Stimulated activated CD4-positive, alpha-beta T cell treated with anti-CD3 and anti-CD28 coated beads, Interleukin-15, amount 100 ng/mL, for 1 hour (primary cell): ENCODE measurements at places on chromosomes 13 and 19.

DNA sequence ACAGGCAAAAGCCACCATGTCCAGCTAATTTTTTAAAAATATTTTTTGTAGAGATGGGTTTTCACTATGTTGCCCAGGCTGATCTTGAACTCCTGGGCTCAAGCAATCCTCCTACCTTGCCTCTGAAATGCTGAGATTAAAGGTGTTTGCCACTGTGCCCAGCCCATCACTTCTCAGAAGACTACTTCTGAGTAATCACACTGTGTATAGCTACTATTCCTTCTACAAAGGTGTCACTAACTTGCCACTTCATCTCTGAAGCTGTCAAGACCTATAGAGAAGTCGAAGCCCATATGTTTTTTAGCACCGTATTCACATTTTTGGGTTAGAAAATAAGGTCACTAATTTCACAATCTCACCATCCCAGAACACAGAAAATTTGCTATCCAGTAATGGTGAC lies 36.0 kb upstream of the FNDC3A start:
- no peak for DNase-seq

DNA sequence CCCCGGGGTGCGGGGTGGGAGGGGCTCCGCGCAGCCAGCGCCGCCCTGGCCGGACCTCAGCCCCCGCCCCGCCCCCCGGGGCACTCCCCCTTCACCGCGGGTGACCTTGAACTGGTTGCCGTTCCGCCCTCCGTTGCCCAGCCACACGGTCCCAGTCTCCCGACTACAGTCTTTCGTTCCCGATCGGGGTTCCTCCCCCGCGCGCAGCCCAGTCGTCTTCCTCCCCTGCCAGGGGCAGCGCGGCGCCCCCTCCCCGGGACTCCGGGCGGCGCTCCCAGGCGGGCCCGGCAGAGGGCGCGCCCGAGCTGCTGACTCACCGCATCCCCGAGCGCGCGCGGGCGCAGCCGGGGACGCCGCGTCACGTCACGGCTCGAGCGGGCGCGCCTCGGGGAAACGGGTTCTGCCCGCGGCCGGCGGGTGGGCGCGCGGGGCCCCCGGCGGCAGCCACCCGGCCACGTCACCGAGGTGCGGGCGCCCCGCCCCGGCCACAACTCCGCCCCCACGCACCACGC lies 459 bp downstream of the MIDN start:
- peak; percentile 78 for DNase-seq

DNA sequence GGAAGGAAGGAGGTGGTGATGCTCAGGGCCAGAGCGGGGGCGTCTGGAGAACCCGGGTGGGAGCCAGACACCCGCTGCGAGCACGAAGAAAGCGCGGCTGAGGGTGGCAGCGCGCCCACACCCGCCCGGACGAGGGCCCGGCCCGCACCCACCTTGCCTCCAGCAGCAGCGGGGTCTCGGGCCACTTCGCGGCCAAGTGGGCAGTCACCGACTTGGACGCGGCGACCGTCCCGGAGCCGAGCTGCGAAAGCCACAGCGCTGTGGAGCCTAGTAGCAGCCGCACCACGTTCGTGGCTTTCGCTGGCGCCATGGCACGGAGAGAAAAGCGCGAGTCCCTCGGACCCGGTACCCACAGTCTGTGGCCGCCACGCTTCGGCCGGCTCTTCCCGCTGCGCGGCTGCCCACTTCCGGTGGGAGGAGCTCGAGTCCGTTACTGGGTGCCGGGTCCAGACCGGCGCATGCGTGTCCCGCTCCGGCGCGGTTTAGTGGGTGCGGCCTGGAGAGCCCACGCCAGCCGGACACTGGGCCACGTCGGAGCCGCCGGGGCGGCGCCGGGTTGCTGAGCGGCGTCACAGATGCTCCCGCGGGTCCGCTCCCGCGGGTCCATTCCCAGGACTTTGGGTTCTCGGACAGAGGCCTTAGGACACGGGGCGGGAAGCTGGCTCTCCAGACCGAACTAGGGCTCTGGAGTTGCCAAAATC lies at the start of gene UGGT2:
Gene UGGT2 (minus strand): TSS at position 399 of the 701 bp plus-strand sequence. CDS start 89 bp downstream, at position 310.
- DNase-seq, result no peak

GRCh38 chr19:15828121-15828610 lies 12.7 kb upstream of the OR10H1 start:
- no peak for DNase-seq

- DNase-seq, result no peak
Measured at GRCh38 chr13:55464222-55464621, 1676.5 kb upstream of the PRR20A start.

DNA sequence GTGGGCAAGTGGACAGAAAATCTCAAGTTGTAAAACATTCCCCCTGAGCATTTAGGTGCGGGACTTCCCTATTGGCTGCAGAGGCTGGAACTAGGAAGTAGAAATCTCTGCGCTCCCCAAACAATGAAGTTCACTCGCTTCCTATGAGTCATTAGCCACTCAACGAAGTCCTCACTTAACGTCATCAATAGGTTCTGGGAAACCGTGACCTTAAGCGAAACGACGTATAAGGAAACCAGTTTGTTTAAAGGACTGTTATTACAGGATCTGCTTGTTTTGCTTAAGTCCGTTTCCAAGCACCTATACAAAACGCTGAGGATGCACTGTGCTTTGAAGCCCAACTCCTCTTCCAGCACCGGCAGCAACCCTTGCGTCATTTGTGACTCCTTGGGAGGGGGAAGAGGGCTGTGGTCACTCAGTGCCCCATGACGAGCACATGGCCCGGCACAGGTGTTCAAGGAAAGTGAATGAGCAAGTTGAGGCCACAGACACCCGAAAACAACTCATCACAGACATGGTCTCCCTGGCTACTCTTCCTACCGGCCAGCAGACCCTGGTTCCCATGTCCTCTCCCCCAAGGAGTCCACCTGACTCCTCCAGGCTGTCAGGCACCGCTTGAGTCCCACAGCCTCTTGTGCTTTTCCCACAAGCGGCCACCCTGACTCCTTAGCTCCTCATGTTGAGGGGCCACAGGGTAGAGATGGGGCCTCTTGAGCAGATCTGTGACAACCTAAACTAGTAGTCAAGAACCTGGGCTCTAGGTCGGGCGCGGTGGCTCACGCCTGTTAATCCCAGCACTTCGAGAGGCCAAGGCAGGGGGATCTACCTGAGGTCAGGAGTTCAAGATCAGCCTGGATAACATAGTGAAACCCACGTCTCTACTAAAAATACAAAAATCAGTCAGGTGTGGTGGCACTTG lies 4.8 kb downstream of the RPS16 start:
- DNase-seq, result no peak

DNA sequence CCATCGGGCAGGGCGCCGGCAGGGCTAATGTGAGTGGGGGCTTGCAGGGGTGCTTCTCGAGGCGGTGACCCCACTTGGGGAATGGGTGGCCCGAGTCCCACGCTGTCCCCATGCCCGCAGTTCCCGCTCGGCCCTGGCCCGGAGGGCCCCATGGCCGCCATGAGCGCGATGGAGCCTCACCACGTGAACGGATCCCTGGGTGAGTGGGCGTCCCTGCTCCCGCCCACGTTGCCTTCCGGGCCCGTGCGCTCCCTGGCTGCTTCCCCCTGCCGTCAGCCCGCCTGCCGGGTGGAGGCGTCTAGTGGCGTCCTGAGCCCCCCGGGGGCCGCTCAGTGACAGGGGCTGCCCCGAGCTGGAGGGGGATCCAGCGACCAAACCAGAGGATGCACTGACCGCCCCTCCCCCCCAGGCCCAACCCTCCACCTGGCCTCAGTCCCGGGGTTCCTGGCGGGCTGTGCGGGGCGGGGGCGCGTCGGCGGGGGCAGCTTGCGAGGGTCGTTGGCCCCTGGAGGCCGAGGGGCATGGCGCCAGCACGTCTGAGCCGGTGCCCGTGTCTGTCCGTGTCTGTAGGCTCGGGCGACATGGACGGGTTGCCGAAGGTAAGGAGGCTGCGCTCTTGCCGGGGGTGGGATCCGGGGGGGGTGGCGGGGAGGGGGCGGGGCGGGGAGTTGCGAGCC lies 4.8 kb downstream of the ISYNA1 start:
- no peak for DNase-seq

DNA sequence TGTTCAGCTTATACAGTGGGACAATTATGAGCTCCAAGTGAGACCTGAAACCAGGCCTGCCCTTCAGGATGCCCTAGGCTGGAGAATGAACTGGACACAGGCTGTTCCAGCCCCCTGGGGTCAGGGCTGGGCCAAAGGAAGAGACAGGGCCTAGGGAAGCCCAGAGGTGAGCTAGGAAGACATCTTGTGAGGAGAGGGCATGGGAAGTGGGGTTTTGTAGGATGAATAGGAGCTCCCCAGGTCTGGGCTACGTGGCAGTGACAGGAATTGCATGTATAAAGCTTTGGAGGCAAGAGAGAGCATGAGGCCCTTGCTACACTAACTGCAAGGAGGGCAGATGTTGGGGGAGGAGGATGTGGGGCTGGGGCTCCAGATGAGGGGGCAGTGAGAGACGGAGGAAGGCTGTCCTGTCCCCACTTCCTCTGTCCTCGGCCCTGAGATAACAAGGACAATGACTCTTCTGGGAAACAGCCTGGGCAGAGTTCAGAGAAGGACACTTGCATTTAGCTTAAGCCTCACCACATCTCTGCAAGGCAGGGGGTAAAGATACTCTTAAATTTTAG lies 1.5 kb upstream of the TBXA2R start:
- no peak for DNase-seq

DNA sequence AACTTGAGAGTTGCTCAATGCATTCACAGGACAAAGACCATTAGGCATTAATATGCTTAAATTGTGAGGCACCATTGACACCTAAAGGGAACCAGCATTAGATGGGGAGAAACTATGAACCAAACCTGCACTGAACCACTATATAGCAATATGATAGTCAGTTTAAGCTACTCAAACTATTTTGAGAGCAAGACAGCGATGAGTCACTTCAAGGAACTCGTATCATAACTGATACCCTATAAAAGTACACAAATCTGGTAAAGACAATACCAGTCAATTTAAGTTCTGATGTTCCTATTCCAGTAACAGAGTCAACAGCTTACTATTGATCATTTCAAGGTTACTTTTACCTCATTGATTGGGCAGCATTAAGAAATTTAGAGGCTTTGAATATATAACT lies 151.3 kb upstream of the ATXN8OS start:
- no peak for DNase-seq

GRCh38 chr13:92175330-92175729 lies 776.9 kb downstream of the GPC5 start:
- no peak for DNase-seq

GRCh38 chr19:18070181-18070580 lies 16.6 kb downstream of the IL12RB1 start:
- DNase-seq, result no peak

GRCh38 chr19:19039901-19040300 lies 6.5 kb downstream of the ARMC6 start:
- DNase-seq, result no peak

GRCh38 chr19:33513424-33513823 lies 8.2 kb downstream of the PEPD start:
- no peak for DNase-seq

DNA sequence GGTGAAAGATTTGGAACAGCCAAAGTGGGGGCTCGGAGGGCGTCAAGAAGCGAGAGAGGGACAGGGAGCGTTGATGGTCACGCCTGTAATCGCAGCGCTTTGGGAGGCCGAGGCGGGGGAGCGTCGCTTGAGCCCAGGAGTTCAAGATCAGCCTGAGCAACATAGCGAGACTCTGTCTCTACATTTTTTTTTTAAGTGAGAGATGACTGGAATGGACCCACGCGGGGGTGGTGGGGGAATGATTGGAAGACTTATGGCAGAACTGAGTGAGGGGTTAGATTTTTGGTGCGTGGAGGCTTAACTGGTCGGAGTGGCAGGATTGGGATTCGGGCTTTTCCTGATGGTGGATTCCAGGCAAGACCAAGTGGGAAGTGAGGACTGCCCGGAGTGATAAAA lies 725 bp downstream of the PSMD8 start:
- no peak for DNase-seq

- DNase-seq, result no peak
Measured at GRCh38 chr13:94369972-94370436, 109.5 kb downstream of the DCT start.

DNA sequence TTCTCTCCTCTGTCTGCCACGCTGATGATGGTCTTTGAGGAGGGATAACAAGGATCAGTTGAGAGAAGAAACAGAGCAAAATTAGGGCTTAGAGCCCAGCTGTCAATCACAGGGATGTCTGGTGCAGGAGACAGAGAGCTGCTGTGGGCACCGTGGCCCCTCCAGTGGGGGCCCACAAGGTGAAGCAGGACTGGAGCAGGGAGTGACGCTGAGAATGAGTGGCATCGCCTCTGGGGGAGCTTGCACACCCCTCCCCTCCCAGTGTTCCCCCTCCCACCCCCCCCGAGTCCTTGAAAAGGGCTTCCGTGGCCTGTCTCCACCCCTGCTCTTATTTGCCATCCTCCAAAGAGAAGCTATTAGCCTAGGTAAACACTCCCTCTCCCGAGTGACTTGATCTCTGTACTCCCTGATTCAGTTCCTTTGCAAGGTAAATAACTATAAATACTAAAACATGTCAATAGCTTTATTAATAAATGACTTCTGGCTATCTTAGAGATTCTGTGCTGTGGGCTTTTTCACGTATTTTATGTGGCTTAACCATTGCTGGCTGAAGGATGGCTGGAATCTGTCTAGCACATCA lies 440.0 kb downstream of the ZNF536 start:
- DNase-seq, result no peak

DNA sequence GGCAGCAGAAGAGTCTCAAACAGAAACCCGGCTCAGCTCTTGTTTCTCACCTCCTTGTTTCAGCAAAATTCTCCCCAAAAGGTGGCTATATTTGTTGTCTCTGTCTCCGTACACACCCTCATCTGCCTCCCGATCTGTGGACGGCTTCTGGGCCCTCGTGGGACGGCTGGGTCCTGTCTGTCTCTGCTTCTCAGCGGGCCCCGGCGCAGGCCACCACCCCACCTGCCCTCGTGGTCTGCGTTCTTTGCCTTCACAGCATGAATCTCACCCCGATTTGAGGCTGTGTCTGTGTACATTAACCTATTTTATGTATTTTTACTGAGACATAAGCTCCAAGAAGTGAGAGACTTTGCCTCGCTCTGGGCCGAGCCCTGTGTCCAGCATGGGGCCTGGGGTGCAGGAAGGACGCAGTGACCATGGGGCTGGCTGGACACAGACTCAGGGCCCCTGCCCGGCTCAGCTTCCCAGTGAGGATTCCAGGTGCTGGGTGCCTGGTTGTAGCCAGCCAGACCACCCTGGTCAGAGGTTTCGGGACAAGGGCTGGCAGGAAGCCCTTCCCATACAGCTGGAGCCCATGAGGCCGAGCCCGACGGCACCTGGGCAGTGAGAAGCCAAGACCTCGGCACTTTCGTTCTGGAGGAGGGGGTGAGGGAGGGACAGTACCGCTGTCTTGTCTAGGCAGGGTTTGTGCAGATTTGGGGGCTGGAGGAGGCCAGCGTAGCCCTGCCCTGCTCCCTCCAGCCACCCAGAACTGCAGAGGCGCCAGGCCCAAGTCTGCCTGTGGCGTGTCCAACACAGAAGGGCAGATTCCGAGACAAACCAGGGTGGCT lies 78.5 kb upstream of the MCF2L start:
- DNase-seq, result no peak

DNA sequence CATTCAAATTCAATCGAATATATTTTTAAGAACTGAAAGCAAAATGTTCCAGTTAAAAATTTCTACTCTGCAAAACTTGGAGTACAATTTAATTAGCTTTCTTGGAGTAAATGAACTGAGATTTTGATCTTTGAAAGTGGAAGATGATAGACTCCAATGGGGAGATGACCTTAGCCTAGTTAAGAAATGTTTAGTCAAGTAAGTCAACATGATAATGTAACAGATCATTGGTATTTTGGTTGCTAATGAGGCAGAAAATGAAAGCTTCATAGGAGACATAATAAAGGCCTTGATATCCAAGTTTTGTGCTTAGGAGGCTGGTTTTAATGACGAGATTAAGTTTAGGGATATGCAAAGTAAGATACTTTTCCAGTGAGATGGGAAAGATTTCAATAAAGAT lies 181.7 kb downstream of the ITGBL1 start:
- DNase-seq, result no peak
